Stimulated activated CD4-positive, alpha-beta T cell treated with anti-CD3 and anti-CD28 coated beads, TNF-alpha, amount 100 ng/mL, for 4 hours (primary cell): ENCODE measurements at places on chromosomes 12 and 14.

DNA sequence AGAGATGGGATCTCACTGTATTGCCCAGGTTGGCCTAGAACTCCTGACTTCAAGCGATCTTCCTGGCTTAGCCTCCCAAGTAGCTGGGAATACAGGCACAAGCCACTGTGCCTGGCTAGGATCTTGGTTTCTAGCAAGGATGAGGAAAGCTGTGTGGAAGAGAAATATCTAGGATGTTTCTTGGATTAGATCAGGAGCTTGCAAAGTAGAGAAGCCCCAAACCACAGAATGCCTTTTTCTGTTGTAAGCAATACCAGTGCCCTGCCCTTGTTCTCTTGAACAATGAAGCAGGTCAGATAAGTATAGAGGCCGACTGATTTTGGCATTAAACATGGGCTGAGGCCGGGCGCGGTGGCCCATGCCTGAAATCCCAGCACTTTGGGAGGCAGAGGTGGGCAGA lies 44.3 kb upstream of the STRN3 start:
- no peak for DNase-seq

- no peak for DNase-seq
These were observed 140.1 kb downstream of the DHRS2 start for GRCh38 chr14:23776296-23776695.

DNA sequence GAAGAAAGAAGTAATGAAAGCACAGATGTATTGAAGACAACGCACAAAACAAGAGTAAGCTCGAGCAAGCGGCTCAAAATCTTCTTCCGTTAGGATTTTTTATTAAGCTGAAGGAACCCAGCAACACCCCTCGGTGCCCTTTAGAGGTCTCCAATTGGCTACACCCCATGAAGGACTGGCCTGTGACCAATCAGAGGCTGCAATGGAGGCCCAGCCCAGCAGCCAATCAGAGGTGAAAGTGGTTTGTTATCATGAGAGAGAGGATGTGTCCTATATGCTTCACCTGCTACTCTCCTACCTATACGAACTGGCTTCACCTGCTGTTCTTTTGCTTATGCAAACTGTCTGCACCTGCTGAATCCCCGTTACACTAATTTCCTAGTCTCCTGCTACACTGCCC lies 358.8 kb downstream of the C12orf50 start:
- DNase-seq: no peak

DNA sequence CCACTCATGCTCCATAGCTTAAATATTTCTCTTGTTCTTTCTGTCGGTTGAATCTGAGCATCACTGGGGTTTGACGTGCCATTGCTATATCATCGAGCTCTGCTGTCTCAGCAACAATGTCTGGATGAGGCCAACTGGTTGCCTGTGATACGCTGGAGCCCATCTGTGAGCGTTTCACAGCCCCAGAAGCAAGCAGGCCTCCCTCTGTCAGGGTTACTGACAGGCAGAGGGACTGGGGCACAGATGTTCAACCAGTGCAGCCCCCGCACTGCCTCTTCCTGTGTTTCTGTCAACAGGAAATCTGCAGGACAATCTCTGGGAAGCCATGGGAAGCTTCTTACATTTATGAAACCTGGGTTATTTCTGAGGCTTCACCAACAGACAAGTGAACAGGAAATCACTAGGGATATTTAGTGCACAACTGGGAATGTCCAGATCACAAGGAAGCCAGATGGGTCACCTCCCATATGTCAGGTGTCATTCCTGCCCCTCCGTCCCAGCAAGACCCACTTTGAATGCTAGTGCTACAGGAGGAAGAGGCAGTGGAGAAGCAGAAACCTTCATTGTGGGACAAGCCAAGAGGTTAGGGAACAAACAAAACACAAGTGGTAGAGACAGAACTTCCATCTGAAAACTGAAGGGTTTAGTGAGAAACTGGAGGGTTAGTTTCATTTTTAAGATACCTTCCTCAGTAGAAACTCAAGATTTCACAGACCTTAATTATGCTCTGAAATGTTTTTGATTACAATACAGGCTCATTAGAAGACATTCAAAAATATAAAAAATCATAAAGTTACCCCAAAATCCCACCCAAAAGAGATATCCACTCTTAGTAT lies 24.1 kb downstream of the DMAC2L start:
- no peak for DNase-seq

GRCh38 chr14:74976264-74977113 lies 21.1 kb upstream of the PGF start:
- no peak for DNase-seq

GRCh38 chr14:96681829-96682228 lies 115.4 kb upstream of the VRK1 start:
- DNase-seq: no peak

GRCh38 chr14:100076133-100076532 lies 10.9 kb downstream of the EVL start:
- no peak for DNase-seq

- DNase-seq: no peak
These were observed 57.4 kb upstream of the ANO4 start for GRCh38 chr12:100737168-100737567.

DNA sequence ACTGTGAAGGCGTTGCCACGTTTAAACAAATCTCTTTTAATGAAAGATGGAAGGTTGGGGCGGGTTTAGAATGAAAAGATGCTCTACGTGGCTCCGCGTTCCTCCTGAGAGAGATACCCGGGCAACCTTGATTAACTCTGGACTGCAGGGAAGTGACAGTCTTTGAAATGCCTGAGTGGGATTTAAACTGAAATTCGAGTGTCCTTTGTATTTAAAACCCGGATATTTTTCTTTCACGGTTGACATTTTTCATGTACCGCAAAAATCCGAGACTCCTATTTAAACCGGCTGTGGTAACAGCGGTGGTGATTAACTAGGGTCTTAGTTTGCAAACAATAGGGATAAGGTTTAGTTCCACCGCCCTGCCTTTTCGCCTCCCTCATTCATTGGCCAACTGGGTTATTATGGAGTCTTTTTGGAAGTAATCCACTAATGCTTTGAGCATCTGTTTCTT lies 707 bp downstream of the G2E3 start:
- DNase-seq: no peak

GRCh38 chr12:20567413-20567812 lies 127.7 kb upstream of the SLCO1C1 start:
- no peak for DNase-seq

GRCh38 chr12:18706798-18707197 lies 31.0 kb downstream of the PLCZ1 start:
- no peak for DNase-seq

DNA sequence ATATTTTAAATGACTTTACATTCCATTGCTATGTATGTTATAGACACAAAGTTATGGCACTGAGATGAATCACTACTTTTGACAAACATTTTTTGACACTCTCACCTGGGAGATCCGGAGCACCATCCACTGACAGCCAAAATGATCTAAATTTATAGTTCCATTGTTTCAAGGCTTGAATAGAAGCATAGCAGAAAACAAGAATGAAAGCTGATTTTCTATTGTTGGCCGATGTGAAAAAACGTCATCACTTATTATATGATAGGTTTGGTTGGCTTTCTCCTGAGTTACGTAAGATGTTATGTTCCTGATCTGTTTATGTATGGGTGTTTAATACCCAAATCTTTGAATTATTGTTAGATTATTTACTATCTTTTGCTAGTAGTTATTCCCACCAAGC lies 306.2 kb downstream of the PAWR start:
- no peak for DNase-seq
